ENCODE measurements at places on chromosomes 3 and 15. TPM values are rescaled to one million over a fixed set of nuclear protein-coding genes. Genes with fewer than 3 reads are reported as not detected.

TMOD2 gene
- 7.4 TPM for total RNA-seq

SPINK8 gene
- total RNA-seq = not detected

PROK2 gene
- total RNA-seq = not detected

TUSC7 gene
- total RNA-seq = not detected

GRK7 gene
- total RNA-seq = not detected

MEIS2 gene
- 143 TPM for total RNA-seq

FAM43A gene
- total RNA-seq = 0.12 TPM

SLITRK3 gene
- total RNA-seq = not detected

ZNF860 gene
- 2.2 TPM for total RNA-seq

ARHGAP31 gene
- 0.84 TPM for total RNA-seq

GOLGA6B gene
- not detected for total RNA-seq

COL8A1 gene
- 0.18 TPM for total RNA-seq

SIAH2 gene
- 17.9 TPM for total RNA-seq

GOLGA8S gene
- 0.81 TPM for total RNA-seq

ZNF660 gene
- 22.6 TPM for total RNA-seq

CPN2 gene
- total RNA-seq = not detected

GCNT3 gene
- 5.6 TPM for total RNA-seq

MCF2L2 gene
- total RNA-seq = 0.71 TPM

CEMIP gene
- total RNA-seq = 1.3 TPM

KLHL6 gene
- 0.12 TPM for total RNA-seq

HIGD2B gene
- not detected for total RNA-seq

TLR9 gene
- not detected for total RNA-seq

CEP19 gene
- total RNA-seq = 2.5 TPM

ACAN gene
- total RNA-seq = 0.93 TPM

ATP2B2 gene
- 0.07 TPM for total RNA-seq
